ENCODE measurements at places on chromosomes 4 and X.

DNA sequence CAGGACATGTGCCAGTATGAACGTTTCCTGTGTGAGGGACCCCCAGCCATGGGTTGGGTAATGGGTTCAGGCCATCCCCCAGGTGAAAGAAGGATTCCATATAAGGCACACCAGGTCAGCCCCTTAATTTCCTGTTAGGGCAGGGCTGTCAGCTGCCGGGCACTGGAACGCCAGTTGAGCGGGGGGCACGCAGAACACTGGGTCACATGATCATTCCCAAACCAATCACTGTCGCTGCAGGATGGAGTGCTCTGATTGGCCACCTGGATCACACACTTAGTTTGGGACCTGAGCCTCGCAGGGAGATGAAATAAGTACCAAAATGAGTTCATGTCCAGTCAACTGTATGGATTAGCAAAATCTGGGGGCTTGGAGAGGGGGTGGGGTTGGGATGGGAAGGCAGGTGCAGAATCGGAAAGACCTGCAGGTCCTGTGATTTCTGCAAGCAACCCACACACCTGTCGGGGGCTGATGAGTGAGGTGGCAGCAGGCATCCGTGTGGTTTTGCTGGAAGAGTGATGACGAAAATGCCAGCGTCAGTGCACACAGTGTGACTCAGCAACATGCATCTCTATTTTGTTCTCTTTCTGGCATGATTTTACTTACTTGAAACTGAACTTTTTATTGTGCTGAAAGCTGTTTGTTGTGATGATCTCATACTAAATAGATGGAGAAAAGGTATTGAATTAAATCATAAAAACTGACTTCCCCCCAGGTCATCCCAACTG is 32.2 kb downstream of the RNF212 start:
- DNase-seq = peak; percentile 34

- DNase-seq = peak; percentile 2
Measured at GRCh38 chr4:185079271-185079905, 61.1 kb downstream of the HELT start.

GRCh38 chrX:100247826-100248225 is 162.2 kb downstream of the PCDH19 start:
- no peak for DNase-seq

- no peak for DNase-seq
Measured at GRCh38 chr4:145042601-145043285, 55.3 kb downstream of the ANAPC10 start.

DNA sequence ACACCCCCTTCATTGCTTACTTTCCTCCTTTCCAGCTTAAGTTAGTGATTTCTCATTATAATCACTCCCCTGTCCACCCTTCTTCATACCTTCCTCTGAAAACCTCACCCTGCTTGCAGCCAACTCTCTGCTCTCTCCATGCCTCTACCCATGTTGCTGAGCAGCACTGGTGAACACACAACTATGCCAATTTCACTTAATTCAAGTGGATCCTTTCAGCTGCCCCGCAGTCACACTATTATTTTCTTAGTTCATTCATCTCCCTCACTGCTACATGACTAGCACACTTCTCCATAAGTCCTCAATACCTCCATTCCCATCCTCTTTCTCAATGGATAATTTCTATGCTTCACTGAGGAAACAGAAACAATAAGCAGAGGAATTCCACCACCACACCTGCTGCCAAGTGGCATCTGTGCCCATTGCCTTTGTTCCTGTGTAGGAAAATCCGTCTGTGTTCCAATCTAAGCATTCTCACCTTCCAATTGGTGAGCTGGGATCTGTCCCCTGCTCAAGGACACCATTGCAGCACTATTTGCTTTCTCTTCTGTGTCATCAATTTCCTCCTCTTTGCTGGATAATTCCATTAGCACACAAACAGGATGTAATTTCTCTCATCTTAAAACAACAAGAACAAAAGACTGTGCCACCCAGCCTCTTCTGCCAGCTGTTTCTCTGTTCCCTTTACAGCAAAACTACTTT is 25.2 kb upstream of the PRSS48 start:
- DNase-seq = no peak

- DNase-seq = no peak
Measured at GRCh38 chrX:47844117-47844516, 7.4 kb downstream of the ZNF81 start.

- DNase-seq = no peak
Measured at GRCh38 chr4:15605537-15605936, 49.6 kb downstream of the FBXL5 start.

DNA sequence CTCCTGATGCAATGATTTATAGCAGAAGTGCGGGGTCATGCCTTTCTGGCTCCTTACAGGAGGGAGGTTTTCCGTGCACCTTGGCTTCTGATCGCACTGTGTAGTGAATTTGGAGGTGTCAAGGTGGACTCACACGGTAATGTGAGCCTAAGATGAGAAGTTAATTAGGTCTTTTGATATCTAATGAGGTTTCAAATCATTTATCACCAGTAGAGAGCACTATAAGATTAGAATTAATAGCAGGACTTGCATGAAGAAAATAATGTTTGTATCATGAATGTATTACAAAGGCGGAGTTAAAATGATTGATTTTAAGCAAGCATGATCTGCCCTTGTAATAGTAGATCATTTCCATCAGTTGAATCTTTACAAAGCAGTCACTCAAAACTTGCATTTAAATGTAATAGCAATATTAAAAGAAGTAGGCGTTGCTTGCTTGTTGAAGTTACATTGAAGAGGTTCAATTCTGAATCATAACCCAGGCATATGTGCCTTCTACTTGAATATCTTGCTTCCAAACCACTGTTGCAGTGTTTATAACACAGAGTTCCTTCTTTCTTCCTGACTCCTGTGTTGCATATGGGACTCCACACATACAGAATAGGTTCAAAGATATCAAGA is 152.1 kb downstream of the FMR1NB start:
- peak; percentile 0 for DNase-seq

- peak; percentile 53 for DNase-seq
Measured at GRCh38 chr4:73883306-73883705, 14.1 kb downstream of the CXCL1 start.

GRCh38 chr4:47550899-47551548 is 65.9 kb downstream of the ATP10D start:
- no peak for DNase-seq

- DNase-seq = peak; percentile 77
Measured at GRCh38 chr4:98657531-98658286, 702 bp downstream of the TSPAN5 start.

- DNase-seq = no peak
Measured at GRCh38 chrX:22739276-22739675, 260.5 kb upstream of the DDX53 start.

GRCh38 chr4:74628852-74629620 is 165.3 kb downstream of the BTC start:
- DNase-seq = no peak

- DNase-seq = no peak
Measured at GRCh38 chrX:30228526-30228925, 1.9 kb upstream of the MAGEB3 start.

- DNase-seq = no peak
Measured at GRCh38 chr4:132026816-132027215, 1122.3 kb upstream of the PCDH10 start.

GRCh38 chr4:80103629-80104028 is 30.6 kb upstream of the ANTXR2 start:
- no peak for DNase-seq

DNA sequence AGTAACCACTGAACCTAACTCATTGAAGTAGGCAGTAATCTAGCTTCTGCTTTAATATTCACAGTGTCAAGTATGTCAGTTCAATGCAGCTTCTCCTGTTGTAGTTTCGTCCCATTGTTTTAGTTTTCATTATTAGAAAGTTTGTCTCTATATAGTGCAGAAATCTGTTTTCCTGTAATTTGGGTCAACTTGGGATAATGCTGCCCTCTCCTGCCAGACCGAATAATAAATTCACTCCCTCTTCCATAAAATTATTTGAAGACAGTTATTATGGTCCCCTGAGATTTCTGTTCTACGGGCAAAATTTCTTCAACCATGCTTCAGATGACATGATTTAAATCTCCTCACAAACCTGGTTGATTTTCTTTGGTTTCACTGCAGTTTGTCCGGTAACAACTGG is 4.6 kb upstream of the LUZP4 start:
- DNase-seq = peak; percentile 7

GRCh38 chr4:47788126-47788525 is 49.7 kb downstream of the CORIN start:
- DNase-seq = no peak

- DNase-seq = no peak
Measured at GRCh38 chr4:113173793-113174264, 124.4 kb downstream of the ANK2 start.

DNA sequence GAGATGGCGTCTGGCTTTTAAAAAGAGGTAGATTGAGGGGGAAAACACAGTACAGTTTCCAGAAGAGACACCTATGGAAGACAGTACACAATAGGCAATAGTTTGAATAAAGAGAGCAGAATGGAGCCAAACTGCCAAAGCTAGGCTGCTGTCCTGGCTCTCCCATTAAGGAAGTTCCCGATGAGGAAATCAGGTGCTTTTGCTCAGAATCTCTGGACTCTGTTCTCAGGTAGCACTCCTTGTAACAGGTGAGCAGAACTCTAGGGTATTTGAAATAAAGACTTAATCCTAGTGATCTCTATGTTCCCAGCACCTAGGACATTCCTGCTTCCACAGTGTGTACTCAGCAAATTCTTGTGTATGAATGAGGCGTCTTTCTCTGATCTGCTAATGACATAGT is 1.6 kb downstream of the EGF start:
- DNase-seq = no peak

DNA sequence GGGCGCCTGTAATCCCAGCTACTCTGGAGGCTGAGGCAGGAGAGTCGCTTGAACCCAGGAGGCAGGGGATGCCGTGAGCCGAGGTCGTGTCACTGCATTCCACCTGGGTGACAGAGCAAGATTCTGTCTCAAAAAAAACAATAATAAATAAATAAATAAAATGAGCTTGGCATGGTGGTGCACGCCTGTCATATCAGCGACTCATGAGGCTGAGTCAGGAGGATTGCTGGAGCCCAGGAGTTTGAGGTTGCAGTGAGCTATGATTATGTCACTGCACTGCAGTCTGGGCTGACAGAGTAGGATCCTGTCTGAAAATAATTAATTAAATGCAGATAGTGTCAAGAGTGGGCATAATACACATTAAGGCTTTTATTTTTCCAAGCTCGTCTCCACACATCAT is 77.5 kb downstream of the DHRSX start:
- DNase-seq = peak; percentile 26

DNA sequence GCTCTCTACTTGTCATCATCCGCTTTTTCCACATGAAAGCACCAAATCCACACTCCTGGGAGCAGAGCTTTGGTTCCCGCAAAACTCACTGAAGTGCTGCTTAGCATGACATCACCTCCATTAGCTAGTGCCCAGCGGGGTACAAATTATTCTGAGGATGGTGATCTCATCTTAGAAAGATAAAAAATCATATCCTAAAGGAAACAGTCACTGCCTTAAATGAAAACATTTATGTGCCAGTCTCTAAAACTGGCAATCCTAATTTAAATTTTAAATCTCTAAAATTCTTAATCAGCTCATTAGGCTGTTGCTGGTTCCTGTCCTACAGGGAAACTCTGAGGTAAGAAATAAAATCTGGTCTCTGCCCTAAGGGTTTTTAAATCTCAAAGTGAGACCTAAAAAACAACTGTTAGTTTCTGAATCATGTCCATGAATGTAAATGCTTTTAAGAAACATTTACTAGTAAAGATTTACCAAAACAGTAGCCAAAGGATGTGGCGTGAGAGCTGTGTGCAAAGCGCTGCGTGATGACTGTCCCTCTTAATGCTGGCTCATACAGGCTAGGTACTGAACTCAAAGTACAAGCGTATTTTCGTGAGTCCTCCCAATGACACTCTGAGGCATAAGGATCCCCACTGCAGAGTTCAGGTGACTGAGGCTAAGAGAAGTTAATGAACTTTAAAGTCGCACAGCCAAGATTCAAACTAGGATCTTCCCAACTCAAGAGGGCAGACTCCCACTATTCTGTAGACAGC is 4.5 kb downstream of the CASP3 start:
- peak; percentile 17 for DNase-seq

- no peak for DNase-seq
Measured at GRCh38 chr4:38983291-38983690, 48.9 kb downstream of the TMEM156 start.

DNA sequence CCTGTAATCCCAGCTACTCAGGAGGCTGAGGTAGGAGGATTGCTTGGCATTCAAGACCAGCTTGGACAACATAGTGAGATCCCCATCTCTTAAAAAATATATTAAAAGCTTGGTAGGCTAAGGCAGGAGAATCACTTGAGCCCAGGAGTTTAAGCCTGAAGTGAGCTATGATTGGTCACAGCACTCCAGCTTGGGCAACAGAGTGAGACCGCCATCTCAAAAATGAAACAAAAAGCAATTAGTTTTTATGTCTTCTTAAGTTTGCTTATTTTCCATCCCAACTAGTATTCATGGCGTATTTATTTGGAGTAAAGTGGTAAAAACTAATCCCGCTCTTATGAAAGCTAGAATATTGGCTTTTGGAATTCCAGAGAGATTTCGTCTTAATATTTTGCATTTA is 25.4 kb upstream of the PDE5A start:
- DNase-seq = no peak

DNA sequence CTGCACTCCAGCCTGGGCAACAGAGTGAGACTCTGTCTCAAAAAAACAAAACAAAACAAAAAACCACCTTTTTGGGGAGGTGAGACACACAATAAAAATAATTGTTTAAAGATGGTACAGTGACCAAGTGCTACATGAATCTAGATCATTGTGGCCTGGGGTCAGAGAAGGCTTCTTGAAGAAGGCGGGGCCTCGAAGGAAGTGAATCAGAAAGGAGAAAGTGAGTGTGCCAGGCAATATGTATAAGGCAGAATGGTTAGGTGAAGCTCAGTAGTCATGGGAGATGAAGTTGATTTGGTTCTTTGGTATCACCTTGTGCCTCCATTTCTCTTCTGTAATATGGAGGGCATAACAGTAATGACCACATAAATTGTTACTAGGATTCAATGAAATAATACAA is 58.9 kb downstream of the DOCK11 start:
- no peak for DNase-seq

DNA sequence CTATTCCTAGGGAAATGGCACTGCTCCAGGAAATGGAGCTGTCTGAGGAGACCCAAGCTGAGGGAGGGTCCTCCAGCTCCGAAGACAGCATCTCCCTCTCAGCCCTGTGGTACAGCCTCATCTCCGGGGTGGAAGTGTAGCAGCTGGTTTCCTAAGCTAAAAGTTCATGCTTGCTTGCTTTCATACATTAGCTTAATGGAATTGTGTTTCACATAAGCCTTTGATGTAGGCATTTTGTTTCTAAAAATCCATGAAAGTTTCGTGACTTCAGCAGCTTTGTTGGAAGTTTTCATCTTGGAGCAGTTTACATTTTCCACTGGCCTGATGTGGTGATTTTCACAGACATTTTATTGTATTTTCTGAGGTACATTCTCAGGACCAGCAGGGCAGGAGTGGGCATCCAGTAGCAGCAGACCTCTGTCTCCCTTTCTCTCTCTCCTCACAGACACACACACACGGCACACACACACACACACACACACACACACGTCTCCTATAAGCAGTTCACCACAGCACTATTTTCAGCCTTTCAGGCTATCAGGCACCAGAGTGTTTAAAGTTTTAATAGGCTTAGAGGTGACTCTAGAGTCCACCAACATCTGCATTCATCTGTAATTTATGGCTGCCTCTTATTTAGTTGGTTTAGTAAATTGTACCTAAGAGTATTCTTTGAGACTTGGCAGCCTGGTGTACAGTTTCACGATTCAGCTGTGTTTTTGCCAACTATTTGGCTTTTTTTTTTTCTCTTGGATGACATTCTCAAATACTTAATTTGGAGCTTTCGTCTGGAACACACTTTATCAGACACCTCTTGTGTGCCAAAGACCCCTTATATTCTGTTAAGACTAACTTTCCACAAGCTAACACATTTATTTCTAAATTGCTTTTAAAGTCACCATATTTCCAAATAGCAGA is 225.8 kb upstream of the SFRP2 start:
- DNase-seq = no peak

GRCh38 chrX:75625232-75625631 is 102.4 kb upstream of the ZDHHC15 start:
- no peak for DNase-seq
